ENCODE measurements at places on chromosomes 7 and 10.

GRCh38 chr10:88901984-88902789, 22.1 kb downstream of the STAMBPL1 start:
- DNase-seq, result no peak

DNA sequence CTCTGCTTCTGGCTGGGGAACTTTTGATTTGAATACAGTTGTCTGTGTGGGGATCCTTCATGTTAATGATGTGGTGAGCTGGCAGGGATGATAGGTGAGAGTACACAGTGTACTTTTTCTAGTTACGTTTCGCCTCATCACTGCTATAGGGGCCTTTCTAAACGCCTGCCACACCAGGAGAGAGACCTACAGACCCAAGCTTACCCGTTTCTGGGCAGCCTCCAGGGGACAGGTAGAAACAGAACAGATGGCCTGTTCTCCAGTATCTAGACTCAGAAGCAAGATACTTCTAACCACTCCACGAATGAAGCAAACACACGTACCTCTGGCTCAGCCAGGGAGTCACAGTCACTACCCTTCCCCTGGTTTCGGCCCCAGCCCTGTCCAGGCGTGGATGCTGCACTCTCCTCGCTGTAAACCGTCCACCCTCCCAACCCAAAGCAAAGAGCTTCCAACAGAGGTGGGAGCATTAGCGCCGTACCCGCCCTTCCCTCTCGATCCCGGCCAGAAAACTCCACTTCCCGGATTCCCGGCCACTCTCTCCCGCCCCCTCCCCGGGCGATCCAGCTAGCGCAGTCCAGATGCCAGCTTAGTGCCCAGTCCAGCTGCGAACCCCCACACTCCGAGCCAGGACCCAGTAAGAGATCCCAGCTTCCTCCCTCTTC, 1.2 kb downstream of the CCDC6 start:
- peak; percentile 30 for DNase-seq

DNA sequence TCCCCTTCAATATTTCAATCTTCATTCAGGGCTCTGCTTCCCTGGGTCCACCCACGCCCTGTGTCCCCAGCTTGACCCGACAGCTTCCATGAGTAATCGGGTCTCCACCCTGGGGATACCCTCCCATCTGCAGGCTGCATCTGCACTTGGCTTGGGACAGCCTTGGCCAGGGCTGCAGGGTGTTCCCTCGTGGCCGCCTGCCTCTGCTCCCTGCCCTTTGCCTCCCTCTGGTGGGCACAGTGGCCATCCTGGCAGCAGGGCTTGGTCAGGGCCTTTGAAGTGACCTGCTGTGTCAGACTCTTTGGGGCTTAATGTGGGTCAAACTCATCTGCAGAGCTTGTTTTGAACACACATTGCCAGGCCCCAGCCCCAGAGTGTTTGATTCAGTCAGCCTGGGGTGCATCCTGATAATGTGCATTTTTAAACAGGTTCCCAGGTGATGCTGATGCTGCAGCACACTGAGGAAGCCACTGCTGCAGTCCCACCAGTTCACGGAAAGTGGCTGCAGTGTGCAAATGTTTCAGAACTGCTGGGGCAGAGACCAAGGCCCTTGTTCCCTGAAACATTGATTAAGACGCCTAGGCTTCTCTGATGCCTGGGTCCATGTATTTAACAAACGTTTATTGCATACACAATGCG, 80.7 kb upstream of the SEC61G start:
- no peak for DNase-seq

GRCh38 chr7:36456548-36456947, 66.9 kb downstream of the ANLN start:
- no peak for DNase-seq

GRCh38 chr10:17235136-17235535, 7.1 kb downstream of the VIM start:
- no peak for DNase-seq

GRCh38 chr10:110420401-110421193, 77.1 kb upstream of the DUSP5 start:
- DNase-seq, result no peak

DNA sequence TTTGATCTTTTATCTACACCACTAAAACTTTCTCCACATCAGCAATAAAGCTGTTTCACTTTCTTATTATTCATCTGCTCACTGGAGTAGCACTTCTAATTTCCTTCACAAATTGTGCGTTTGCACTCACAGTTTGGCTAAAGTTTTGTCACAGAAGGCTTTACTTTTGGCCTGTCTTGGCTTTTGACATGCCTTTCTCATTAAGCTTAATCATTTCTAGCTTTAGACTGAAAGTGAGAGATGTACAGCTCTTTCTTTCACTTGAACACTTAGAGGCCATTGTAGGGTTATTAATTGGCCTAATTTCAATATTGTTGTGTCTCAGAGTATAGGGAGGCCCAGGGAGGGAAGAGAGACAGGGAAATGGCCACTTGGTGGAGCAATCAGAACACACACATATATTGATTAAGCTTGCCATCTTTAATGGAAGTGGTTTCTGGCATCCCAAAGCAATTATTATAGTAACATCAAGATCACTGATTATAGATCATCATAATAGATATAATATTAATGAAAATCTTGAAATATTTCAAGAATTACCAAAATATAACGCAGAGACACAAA, 512.5 kb downstream of the ETV1 start:
- no peak for DNase-seq

DNA sequence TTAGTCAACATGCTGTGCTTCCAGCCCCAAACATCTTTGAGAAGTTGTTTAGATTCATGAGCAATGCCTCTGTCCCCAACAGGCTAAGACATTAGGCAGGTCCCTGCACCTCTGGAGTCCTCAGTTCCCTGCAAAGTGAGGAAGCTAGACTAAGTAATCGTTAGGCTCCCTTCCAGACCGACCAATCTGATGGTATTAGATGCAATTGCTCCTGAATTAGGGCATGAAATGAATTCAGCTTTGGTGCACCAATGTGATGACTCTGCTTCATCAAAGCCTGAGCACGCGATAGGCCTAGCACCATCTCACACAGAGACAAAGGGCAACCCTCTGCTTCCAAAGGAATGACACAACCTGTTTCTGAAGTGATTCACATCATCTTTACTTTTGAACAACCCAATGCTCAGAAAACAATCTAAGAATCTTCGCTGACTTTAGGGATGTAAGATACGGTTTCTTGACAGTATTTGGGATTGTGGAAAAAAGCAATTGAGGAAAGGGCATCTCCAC, 723 bp upstream of the TES start:
- no peak for DNase-seq

GRCh38 chr7:7201578-7202374, 19.4 kb downstream of the C1GALT1 start:
- DNase-seq, result peak; percentile 35

GRCh38 chr7:71308096-71308495, 176.2 kb downstream of the GALNT17 start:
- DNase-seq, result no peak

DNA sequence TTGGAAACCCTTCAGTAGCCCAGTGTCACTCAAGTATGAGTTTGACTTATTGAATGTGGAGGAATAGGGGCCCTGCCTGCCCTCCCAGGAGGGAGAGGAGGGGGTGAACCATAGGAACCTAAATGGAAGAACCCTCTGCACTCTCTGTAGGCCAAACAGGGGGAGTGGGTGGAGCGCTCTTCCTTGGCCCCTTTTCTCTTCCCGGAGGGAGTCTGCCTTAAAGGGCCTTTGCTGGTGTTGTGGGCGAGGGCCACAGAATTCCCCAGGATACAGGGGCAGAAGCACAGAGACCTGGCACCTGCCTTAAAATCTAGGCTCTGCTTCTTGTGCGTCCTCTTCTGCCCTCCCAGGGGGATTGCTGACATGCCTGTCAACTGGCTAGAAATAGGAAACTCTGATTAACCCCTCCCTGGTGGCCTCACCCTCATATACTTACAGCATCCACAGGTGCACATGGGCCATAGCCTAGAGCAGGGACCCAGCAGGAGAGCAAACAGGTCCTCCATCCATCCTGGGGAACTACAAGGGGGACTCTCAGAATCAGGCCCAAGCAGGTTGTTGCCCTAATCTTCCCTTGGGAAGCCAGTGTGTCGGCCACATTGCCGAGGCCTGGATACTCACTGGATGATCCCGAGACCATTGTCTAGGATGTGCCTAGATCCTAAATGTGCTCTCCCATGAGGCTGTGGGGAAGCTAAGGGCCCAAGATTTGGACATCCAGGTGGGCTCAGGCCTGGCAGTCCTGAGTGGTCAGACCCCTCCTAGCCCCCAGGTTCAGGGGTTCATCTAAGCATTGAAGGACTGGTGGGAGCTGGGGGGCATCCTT, 3.4 kb downstream of the TRIM8 start:
- peak; percentile 39 for DNase-seq

Measured in activated B cell treated with CpG ODN at 0.5 μM for 24 hours (primary cell).